ENCODE measurements at places on chromosomes 13 and 19.

DNA sequence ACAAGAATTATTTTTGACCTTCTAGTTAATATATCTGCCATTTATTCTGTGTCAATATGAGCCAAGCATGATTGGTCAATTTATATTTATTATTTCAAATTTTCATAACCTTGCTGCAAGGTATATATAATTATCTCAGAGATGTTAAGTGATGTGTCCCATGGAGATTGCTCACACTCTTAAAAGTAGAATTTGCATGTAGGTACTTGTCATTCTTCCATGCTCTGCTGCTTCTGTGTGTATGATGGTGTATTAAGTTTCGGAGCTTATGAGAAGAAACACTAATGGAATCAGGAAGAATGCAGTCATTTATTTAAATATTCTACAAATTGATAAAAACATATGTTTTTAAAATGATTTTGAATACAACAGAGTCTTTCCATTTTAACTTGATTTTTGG is 586.8 kb upstream of the MIR17HG start:
- no peak for DNase-seq

GRCh38 chr19:50475736-50476223 is 527 bp upstream of the EMC10 start:
- DNase-seq = no peak

GRCh38 chr19:932648-933552 is 7.1 kb downstream of the ARID3A start:
- peak; percentile 98 for DNase-seq

- no peak for DNase-seq
These were observed 142.2 kb downstream of the MZT1 start for GRCh38 chr13:72585254-72585653.

- DNase-seq = peak; percentile 86
These were observed 34.9 kb upstream of the TPM4 start for GRCh38 chr19:16041299-16041990.

GRCh38 chr19:2026770-2027169 is 11.3 kb upstream of the BTBD2 start:
- DNase-seq = no peak

- no peak for DNase-seq
These were observed 95.4 kb downstream of the CYSLTR2 start for GRCh38 chr13:48749144-48749543.

- no peak for DNase-seq
These were observed 857.8 kb downstream of the GPC5 start for GRCh38 chr13:92256211-92256610.

DNA sequence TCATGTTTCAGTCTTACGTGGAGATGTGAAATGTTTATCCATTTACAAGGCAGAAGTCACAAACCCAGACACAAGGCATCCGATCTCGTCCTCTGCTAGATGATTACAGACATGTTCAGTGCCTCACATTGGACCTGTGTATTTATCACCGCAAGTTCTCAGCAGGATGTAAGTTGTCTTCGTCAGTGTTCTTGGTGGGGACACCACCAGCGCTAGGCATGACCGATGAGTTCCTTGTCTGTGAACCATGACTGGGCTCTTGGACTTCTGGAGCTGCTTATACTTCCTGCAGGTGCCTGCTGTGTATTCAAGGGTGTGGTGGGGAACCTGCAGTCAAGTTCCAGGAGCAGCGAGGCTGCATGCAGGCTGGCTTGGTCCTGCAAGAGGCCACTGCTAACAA is 105.4 kb downstream of the URI1 start:
- no peak for DNase-seq
